ENCODE measurements at places on chromosomes 3 and 15.

GRCh38 chr15:57751177-57751800, 44.8 kb downstream of the POLR2M start:
- DNase-seq: no peak

DNA sequence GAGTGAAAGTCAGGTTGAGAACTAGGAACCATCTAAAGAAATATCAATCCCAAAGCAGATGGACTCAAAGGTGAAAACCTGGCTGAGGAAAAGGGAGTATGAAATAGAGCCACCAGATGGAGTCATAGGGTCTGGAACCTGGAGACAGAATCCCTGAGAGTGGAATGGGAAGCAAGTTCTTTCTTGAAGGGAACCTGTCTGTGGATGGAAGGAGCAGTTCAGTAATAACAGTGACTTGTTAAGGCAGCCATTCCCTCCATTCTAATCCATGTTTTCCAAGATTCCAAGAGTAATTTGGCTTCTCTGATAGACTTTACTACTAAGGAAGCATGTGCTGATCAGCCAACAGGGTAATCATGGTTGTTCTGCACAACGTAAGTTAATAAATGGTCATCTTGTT, 22.5 kb upstream of the AQP9 start:
- no peak for DNase-seq

- no peak for DNase-seq
Measured at GRCh38 chr15:33091983-33092693, 102.4 kb downstream of the FMN1 start.

- DNase-seq: no peak
Measured at GRCh38 chr3:135556174-135556573, 409.4 kb upstream of the PPP2R3A start.

- DNase-seq: no peak
Measured at GRCh38 chr3:23723930-23724329, 81.8 kb upstream of the UBE2E1 start.

GRCh38 chr3:131723343-131723742, 220.6 kb upstream of the MRPL3 start:
- DNase-seq: no peak

- DNase-seq: no peak
Measured at GRCh38 chr3:150917951-150918350, 12.7 kb upstream of the MINDY4B start.

DNA sequence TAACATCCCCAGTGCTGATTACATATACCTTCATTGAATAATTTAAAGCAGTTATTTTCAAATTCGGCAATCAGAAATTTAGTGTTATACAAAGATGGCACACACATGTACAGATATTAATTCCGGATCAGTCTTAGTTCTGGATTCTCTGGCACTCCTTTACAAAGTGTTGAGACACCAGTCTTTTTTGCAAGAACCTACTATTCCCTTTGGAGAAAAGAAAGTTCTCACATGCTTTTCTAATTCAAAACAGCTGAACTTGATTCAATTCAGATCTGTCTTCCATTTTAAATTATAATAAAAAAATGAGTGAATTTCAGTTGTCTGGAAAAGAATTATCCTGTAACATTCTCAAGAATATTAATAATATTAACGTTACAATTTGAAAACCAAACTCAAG, 20.4 kb downstream of the CCDC191 start:
- DNase-seq: no peak

GRCh38 chr3:54987719-54988118, 59.9 kb upstream of the LRTM1 start:
- no peak for DNase-seq

GRCh38 chr15:81229586-81229985, 32.9 kb downstream of the IL16 start:
- DNase-seq: no peak

DNA sequence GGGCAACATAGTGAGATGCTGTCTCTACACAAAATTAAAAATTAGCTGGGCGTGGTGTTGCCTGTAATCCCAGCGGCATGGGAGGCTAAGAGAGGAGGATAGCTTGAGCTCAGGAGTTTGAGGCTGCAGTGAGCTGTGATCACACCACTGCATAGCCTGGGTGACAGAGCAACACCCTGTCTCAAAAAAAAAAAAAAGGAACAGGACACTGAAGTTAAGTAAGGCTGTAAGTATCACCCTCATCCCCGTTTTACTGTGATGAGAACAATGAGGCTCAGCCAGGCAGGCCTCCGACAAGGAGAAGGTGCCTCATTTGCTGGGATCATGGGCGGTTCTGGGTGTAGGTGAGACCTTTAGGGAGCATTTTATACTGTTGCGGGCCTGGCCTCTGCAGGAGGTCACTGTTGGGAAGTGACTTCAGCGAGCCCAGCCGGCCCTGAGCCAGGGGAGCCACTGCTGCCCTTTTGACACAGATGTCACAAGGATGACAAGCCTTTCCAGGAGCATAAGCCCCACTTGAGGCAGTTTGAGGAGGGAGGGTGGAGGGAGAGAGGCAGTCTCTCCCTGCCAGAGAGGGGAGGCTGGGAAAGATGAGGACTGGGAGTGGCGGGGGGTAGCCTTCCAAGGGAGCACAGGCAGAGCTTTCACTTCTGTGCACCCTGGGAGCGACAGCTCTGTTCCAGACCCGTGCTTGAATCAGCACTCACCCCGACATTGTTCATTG, 30.8 kb downstream of the IRAK2 start:
- no peak for DNase-seq

- no peak for DNase-seq
Measured at GRCh38 chr15:78249131-78249530, 14.8 kb upstream of the ACSBG1 start.
